ENCODE measurements at places on chromosomes 4 and X.

- H3K27me3 ChIP-seq = peaks cover 11% of the 10 kb centered on the region
- no peak overlapping the region for H3K27ac ChIP-seq
- H3K4me3 ChIP-seq = no peak overlapping the region
Measured at GRCh38 chr4:1000686-1001260, 7.6 kb upstream of the SLC26A1 start.

- H3K4me1 ChIP-seq = no peaks in the 10 kb centered on the region
- no peak overlapping the region for H3K4me3 ChIP-seq
- H3K27me3 ChIP-seq = no peaks in the 10 kb centered on the region
- H3K36me3 ChIP-seq = no peaks in the 10 kb centered on the region
- DNase-seq = no peak
Measured at GRCh38 chrX:98962996-98963395, 1447.1 kb downstream of the PCDH19 start.

DNA sequence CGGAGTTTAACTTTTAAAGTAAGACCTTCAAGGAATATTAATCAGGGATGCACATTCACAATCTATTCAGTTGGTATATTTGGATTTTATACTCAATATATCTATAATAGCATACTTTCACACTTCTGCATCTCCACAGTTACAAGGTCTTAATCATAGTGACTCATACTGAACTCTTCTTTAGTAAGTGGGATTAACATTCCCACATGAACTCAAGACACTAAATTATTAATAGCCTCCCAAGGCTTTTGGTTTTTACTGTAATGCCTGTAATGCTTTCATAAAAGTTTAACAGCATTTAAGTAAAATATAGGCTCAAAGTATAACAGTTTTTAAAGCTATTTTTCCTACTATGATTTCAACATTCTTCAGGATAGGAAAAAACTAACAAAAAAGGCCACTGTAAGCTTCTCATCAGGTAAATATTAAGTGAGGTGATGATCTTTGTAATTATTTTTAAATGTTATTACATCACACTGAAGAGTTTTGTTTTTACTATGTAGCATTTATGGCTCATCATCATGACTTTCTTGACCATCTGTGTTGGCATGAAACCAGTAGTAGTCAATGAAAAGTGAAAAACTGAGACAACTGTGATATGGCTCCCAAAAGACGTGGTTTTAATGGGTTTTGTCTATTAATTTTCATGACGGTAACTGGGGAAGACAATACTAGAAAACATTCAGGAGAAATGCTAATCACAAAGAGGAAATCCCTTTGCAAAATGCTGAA is 91.5 kb upstream of the GALNT7 start:
- no peak overlapping the region for H3K27ac ChIP-seq
- H3K4me1 ChIP-seq = peaks cover 31% of the 10 kb centered on the region
- H3K36me3 ChIP-seq = no peaks in the 10 kb centered on the region
- no peak for DNase-seq

GRCh38 chr4:53004497-53005148 is 142.5 kb downstream of the RASL11B start:
- no peak overlapping the region for H3K27ac ChIP-seq
- no peaks in the 10 kb centered on the region for H3K4me1 ChIP-seq
- no peak overlapping the region for H3K4me3 ChIP-seq
- H3K27me3 ChIP-seq = no peaks in the 10 kb centered on the region

DNA sequence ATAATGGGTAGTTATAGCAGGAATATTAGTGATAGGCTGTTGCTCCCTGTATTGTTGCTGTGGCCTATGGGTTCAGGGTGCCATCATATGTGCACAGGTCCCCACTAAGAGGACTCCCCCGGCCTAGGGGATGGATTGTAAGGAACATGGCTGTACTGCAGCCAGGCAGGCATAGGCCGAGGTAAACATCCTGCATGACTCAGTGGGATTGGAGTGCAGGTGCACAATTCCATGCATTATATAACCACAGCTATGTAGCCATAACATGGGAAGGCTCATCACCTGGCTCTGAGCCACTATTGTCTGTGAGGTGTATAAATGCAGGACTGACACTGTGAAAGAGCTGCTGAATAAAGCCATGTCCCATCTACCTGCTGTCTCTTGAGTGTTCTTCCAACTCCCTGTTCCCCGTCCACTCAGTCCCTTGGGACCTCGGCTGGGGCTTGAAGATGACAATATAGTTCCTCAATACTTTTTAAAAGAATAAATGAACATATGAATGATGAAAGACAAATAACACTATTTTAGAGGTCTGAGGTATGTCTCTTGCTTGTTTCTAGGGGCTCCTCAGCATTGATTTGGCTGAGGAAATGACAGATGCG is 425.2 kb downstream of the IDS start:
- no peak overlapping the region for H3K27ac ChIP-seq
- H3K4me3 ChIP-seq = no peak overlapping the region
- H3K36me3 ChIP-seq = no peaks in the 10 kb centered on the region
- H3K4me1 ChIP-seq = no peaks in the 10 kb centered on the region
- no peaks in the 10 kb centered on the region for H3K27me3 ChIP-seq
- no peak for DNase-seq

DNA sequence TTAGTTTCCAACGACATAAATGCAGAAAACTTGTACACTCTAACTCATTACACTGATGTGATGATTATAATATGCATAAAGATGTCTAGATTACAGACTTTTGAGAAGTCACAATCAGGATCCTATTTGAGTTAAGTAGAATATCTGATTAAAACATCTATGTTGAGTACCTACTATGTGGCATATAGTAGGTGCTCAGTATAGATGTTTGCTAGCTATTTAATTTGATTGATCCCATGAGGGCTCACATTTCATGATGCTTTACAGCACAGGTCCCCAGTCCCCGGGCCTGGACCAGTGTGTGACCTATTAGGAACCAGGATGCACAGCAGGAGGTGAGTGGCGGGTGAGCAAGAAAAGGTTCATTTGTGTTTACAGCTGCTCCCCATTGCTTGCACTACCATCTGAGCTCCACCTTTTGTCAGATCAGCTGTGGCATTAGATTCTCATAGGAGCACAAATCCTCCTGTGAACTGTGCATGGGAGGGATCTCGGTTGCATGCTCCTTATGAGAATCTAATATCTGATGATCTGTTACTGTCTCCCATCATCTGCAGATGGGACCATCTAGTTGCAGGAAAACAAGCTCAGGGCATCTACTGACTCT is 33.0 kb upstream of the CXCL8 start:
- no peaks in the 10 kb centered on the region for H3K27me3 ChIP-seq
- DNase-seq = no peak
- H3K4me1 ChIP-seq = peaks cover 52% of the 10 kb centered on the region
- H3K27ac ChIP-seq = peak overlapping the region; percentile 97

DNA sequence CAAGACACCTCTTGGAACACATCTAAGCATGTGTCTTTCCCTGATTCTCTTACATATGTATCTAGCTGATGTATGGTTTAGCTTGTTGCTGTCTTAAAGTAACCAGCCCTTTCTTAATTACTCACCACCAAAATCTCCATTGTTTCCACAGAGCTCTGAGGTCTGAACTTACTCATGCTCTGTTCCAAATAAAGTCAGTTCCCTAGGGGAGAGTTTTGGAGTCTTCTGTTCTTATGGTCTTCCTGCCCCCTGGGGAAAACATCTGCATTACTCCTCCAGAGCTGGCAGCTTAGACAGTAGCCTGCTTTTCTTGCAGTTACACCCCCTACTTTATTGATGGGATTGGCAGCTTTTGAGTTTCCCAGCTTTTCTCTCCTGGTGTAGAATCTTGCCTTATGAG is 125.8 kb downstream of the EDA start:
- no peaks in the 10 kb centered on the region for H3K27me3 ChIP-seq
- no peaks in the 10 kb centered on the region for H3K36me3 ChIP-seq
- no peak overlapping the region for H3K4me3 ChIP-seq
- H3K27ac ChIP-seq = no peak overlapping the region
- H3K4me1 ChIP-seq = no peaks in the 10 kb centered on the region

All from PC-9 (cell line).